ENCODE measurements at places on chromosomes 2 and 18. TPM values are rescaled to one million over a fixed set of nuclear protein-coding genes. Genes with fewer than 3 reads are reported as not detected.

The SMYD1 gene
- not detected for total RNA-seq

The SMCHD1 gene
- total RNA-seq = 104 TPM

The COLEC11 gene
- not detected for total RNA-seq

The ONECUT2 gene
- under 0.01 TPM for total RNA-seq

The NEB gene
- total RNA-seq = 0.12 TPM

The NT5DC4 gene
- 0.11 TPM for total RNA-seq

The RASGRP3 gene
- total RNA-seq = 0.62 TPM

The B4GALT6 gene
- 6.6 TPM for total RNA-seq

The GORASP2 gene
- total RNA-seq = 36.2 TPM

The SATB2 gene
- 4.9 TPM for total RNA-seq

The REG1B gene
- not detected for total RNA-seq

The SERPINB2 gene
- 2.4 TPM for total RNA-seq

The ERICH2 gene
- 0.33 TPM for total RNA-seq

The GKN1 gene
- not detected for total RNA-seq

The KCNIP3 gene
- total RNA-seq = 4.9 TPM

The FSIP2 gene
- 0.22 TPM for total RNA-seq

Data from uterine smooth muscle cell (primary cell).